Cerebellar nuclear complex (tissue), 1 donor: ENCODE measurements at places on chromosomes 4 and X.

GRCh38 chr4:62450740-62451139, 1250.6 kb downstream of the ADGRL3 start:
- DNase-seq: no peak

DNA sequence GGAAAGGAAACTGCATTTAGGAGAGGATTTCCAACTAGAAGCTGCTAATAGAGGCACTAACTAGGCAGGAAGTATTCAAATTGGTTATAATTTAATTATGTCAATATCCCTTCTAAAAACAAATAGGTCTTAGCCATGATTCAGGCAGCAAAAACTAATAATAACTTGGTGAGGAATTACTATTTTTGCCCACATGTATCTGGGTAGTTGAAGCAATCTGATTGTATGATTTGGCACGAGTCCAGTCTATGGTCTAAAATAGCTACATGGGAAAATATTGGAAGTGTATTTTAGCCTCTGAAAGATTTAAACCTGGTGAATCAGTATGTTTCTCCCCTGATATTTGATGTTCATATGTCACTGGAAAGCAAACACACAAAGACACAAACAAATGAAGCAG, 62.2 kb downstream of the MFAP3L start:
- DNase-seq: no peak

- DNase-seq: no peak
These were observed 46.2 kb upstream of the NHS start for GRCh38 chrX:17328837-17329236.

DNA sequence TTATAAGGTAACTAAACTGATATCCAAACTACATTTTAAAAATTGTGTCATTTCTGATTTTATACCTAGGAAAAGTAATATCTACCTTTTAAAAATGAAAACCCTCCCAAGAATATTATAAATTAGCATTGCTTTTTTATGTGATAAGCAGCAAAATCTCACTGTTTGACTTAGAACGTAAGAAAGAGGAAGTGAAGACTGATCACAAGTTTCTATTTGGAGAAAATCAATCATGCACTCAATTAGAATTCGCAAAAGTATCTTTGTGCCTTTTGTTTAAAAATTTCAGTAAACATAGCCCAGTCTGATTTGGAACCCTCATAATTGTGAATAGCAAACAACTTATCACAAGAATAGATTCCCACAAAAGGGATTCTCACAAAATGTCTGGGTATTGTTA, 142.7 kb downstream of the TENM3 start:
- no peak for DNase-seq

DNA sequence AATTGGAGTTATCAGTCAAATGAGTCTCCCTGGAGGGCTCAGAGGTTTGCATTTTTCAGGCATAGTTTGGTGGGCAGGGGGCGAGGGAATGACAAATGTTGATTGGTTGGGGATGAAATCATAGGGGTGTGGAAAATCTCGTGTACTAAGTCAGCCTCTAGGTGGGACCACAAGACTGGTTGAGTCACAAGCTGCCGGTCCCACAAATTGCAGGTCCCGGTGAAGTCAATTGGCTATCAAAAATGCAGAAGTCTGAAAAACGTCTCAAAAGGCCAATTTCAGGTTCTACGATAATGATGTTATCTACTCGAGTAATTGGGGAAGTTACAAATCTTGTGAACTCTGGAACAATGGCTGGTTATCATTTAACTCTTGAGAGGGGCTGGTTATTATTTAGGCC, 98.8 kb upstream of the DHX15 start:
- DNase-seq: no peak

- no peak for DNase-seq
These were observed 36.2 kb downstream of the COL25A1 start for GRCh38 chr4:109266236-109266635.

- DNase-seq: no peak
These were observed 92.2 kb downstream of the DCHS2 start for GRCh38 chr4:154399259-154399974.

DNA sequence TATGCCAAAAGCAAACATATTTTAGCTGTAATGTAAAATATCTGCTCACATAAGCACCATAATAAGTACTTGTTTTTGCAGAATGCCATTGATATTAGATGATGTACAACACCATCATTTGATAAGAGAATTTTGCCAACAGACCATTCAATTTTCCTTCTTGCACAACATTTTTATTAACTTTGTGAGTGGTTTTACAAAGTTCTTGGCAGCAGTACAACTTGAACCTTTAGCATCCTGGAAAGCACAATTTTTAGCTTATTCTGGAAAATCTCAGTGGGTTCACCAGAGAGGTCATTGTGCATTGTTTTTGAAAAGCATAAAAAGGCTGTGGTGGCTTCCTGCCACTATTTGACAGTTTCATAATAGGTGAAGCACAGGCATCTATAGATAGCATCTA, 26.4 kb upstream of the REPS2 start:
- DNase-seq: no peak

- no peak for DNase-seq
These were observed 1.5 kb upstream of the ARHGAP4 start for GRCh38 chrX:153927672-153927921.

DNA sequence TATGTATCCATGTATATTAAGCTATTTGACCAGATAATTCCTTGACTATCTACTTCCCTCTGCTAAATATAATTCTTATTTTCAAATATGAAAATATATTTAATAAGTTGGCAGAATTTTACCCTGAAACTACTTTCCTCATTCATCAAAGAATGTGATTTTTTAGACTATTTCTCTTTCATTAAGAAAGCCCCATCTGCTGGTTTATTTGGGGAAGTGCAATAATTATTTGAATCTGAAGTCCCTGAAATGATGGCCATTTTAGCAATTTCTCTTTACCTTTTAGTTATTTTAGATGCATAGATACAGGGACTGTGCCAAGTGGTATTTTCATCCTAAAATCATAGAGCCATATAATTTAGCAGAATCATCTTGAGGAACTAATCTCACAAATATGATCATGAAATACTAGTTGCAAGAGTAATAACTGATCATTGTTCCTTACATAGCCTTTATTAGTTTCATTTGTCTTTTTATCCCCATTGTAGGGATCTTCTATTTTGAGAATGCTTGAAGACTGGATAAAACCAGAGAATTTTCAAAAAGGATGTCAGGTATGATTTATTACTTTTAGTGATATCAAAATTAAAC, 39.0 kb downstream of the ENPEP start:
- DNase-seq: no peak
